ENCODE measurements at places on chromosomes 4 and X.

GRCh38 chr4:26476545-26476944 lies 13.7 kb downstream of the CCKAR start:
- DNase-seq = no peak

- DNase-seq = no peak
Observed at GRCh38 chr4:36322921-36323354, 41.5 kb downstream of the DTHD1 start.

DNA sequence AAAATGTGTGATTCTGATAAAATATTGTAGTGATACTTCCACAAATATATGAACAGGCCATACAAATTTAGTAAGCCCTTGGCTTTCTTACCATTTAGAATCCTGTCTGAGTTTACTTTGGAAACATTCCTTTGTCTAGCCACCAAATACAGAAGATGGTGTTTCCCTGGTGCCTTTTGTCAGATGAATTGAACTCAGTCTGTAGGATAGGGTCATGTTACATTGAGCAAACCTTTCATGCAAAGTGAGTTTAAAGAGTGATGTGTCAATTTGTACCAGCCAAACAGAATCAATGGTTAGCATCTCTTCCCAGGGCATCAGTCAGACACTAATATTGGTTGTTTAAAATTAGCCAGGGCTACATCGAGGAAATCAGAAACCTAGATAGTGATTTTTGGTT lies 1443.4 kb downstream of the ARAP2 start:
- DNase-seq = no peak

DNA sequence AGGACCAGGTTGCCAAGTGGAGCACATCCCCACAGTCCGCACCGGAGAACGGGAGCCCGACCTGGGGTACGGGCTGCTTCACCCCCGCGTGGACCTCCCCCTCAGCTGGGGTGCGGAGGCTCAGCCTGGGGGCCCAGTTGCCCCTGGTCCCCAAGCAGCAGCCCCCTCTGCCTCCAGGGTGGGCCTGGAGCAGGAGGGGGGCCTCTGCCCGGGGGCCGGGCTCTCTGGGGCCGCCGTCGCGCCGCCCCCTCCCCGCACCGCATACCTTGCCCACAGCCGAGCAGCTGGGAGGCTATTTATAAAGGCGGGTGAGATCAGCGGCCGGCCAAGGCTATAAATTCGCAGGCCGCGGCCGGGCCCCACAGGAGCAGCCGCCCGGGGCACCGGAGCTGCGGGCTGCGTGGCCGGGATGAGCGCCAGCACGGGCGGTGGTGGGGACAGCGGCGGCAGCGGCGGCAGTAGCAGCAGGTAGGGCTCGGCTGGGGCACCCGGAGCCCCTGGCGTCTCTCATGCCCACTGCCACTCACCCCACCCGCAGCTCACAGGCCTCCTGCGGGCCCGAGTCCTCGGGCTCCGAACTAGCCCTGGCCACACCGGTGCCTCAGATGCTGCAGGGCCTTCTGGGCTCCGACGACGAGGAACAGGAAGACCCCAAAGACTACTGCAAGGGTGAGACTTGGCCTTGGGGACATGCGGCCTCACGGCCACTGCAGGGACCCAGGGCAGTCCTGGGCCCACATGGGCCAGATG lies at the start of gene SRPK3:
Gene SRPK3 (plus strand): TSS at position 364 of the 750 bp plus-strand sequence. CDS start 46 bp downstream, at position 410.
- peak; percentile 61 for DNase-seq

- no peak for DNase-seq
Observed at GRCh38 chr4:91019513-91019912, 892.3 kb downstream of the CCSER1 start.

GRCh38 chr4:75831856-75832405 lies 70.3 kb downstream of the PPEF2 start:
- no peak for DNase-seq

DNA sequence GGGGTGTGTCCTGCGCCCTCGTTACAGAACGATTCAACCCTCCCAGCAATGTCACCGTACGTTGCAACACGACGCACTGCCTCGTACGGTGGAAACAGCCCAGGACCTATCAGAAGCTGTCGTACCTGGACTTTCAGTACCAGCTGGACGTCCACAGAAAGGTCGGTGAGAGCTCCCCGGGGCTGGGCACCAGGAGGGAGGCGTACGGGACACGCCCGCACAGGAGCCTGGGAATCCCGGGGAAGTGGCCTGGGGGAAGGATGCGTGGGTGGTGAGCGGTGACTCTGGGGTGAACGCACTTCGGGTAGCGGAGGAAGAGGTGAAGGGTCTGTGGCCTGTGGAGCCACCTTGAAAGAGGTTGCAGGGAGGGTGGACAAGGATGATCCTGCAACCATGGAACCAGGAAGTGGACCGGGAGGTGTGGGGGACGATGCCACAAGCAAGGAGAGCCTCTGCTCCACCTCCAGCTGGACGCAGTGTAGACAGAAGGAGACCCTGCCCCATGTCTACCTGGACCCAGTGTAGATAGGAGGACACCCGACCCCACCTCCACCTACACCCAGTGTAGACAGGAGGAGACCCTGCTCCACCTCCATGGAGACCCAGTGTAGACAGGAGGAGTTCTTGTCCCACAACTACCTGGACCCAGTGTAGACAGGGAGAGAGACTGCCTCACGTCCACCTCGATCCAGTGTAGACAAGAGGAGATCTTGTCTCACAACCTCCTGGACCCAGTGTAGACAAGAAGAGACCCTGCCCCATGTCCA lies 25.9 kb downstream of the CSF2RA start:
- DNase-seq = no peak

DNA sequence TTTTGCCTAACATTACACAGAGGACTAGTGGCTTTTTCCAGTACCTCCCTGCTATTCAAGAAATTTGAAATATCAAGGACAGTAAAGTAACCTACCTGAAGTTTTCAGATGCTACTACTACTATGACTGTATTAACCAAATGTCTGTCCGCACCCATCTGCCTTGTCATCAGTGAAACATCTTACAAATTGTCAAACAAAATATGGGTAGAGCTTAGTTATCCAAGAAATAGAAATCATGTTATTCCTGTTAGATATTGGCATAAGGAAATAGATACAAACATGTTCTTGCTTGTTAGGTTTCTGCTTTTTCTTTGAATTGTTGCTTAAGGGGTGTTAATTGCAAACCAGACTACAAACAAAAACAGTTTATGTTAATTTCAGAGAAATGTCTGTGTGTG lies 63.9 kb downstream of the PLS3 start:
- DNase-seq = no peak

DNA sequence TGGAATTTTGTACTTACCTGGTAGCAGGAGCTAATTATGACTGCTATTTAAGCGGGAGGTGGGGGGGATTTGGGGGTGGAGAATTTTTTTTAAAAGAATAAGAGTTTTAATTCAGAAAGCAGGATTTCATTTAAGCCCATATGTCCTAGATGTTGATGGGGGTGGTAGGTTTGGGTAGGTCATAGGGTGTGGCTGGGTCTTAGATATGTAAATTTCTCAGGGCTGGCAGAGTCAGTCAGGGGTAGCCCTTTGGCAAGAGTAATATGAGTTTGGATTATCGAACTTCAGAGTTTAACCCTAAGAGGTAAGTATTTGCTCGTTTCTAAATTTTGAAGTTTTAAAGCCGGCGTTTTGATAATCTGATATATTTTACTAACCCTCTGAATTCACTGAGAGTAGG lies 35.2 kb upstream of the COX18 start:
- no peak for DNase-seq

GRCh38 chr4:87388901-87389300 lies 2.1 kb downstream of the HSD17B11 start:
- no peak for DNase-seq

GRCh38 chr4:26133840-26134239 lies 187.0 kb upstream of the RBPJ start:
- DNase-seq = no peak

DNA sequence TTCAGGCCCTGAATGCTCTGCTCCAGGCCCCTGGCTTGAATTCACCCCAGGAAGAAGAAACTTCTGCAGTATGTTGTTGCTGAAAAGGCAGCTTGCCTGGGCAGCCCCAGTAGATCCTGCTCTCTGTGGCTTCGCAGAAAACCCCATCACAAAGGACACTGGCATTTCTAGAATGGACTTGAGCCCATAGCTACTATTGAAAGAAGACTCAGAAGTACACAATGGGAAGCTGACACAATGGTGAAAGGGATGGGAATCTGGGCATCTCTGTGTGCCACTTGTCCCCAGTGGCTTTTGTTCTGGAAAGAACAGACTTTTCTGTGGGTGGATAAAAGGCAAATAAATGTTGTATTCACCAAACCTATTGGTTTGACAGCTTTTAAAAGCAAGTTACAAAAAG lies 67.4 kb upstream of the SCML1 start:
- DNase-seq = no peak

DNA sequence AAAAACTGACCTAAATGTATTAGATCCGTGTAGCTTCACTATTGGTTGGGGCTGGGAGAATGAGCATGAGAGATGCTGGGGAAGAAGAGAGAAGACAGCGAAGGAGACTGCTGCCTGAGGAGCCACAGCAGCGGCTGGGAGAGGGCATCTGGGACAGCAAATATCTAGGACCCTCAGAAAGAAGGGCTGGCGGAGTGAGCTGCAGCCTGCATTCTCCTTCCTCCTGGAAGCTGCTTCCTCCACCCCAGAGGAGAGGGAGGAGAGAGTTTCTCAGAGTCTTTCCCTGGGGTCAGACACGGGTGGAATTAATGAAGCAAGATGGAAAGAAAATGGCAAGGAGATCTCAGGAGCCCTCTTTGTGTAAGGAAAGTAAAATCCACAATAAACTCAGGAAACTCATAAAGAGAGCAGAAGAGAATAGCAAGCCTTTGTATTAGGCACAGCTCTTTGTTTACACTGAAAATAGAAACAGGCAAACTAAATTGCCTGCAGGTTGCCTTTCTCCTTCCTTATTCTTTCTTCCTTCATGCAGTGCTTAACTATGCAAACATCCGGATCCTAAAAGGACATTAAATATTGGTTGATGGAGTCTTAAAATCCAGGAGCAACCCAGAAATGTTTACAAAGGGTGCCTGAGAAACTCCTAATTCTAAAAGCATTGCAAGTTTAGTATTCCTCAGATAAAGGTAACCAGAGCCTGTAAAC lies 130.3 kb upstream of the GALNT7 start:
- no peak for DNase-seq

- DNase-seq = no peak
Observed at GRCh38 chrX:152641996-152642395, 4.3 kb downstream of the GABRQ start.

DNA sequence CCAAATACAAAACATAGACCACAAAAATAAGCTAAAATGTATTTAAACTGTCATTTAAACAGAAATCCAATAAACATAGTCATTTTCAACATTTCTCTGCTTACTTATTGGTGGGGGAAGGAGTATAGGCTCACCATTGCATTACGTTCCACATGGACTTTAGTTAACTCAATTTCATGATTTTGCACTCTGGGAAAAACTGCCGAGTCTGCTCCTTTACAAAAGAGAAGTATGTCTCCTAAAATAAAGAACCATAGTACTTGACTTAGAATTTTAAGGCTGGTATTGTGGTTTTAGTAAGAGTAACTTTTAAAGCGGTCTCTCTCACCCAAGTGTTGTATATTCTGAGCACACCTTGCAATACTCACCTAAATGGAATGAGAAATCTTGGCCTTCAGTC lies 75.1 kb upstream of the MCF2 start:
- DNase-seq = no peak

DNA sequence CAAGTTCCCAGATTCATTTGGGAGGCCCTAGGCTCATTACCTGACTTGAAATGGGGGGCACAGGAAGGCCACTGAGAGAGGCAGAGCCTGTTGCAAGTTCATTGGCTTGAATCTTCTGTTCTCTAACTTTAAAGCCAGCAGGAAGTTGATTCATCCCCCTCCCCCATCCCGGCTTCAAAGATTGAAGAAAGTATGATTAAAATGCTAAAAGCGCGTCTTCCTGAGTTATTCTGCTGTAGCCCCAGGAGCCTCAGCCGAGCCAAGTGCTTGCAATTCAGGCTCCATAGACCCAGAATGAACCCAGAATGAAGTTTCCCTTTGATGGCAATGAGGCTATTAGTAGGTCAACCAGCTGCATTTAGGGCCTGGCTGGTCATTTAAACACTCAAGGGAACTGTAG lies 14.7 kb downstream of the CHST7 start:
- DNase-seq = peak; percentile 46

- no peak for DNase-seq
Observed at GRCh38 chrX:13293700-13294099, 26.2 kb downstream of the ATXN3L start.

DNA sequence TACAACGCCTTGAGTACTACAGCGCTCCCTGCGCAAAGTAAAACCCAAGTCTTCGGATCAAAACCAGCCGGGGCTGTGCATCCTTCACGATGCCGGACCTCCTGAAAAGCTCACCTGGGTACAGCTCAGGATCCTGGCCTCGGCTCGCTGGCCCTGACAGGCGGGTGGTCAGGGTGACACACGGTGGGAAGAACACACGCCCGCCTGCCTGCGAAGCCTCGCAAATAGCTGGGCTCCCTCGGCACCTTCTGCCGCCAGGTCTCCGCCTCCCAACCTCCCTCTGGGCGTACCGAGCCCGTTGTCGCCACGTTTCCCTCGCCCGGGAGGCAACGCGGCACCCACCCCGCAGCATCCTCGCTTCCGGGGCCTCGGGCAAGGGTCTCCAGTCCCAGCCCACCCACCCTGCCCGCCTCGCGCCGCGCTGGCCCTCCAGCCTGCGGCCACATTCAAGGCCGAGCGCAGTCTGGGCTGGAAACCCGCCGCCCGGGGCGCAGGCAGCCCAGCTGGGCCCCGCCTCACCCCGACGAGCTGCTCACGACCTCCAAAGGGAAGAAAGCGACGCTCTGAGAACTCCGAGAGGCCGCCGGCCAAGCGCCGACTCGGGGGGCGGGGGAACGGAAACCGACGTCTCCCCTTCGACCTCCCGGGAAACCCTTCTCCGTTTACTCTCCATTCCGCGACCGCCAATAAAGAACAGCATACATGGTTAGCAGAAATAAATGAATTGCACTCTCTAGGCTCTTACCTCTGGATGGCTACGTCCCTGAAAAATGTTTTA lies 511 bp downstream of the PPM1K start:
- DNase-seq = peak; percentile 75

DNA sequence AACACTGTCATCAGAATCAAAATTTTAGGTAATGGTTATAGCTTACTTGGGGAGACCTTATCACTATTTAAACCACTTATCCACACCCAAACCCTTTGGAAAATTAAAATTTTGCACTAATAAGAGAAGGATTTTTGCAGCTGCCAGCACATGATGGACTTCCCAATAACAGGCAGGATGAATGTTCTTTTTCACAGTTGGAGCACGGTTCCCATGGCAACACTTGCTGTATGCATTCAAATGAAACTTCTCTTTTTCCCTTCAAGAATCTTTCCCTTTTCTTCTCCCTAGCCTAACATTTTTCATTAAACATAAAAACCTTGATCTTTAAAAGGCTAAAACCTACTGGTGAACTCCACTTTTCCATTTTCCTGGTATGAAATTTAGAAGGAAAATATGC lies 768.2 kb downstream of the KCTD8 start:
- no peak for DNase-seq

DNA sequence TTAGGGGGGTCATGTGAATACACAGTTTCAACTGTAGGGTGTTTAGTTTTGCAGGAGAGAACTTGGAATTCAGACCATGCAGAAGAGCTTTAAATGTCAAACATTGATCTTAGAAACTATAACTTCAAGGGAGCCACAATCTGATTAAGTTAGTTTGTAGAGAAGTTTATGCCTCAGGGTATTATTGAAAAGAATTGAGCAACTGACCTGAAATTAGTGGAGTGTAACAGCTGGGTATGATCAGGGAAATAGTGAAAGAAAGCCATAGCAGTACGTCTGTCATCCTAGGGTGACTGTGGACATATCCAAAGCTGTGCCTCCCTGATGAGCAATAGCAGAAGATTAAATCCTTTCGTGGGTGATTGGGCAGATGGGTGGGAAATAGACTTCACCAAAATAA lies 63.8 kb downstream of the FAM47B start:
- no peak for DNase-seq
